GM23248 (cell line): ENCODE measurements at places on chromosomes 7 and 10. TPM values are rescaled to one million over a fixed set of nuclear protein-coding genes. Genes with fewer than 3 reads are reported as not detected.
A peak's percentile ranks its signal among the peaks of the same experiment; 100 is the strongest.

RGR gene
- not detected in 2 replicates for total RNA-seq

ZNF736 gene
- 3.2 and 4.9 TPM in 2 replicates for total RNA-seq

DNA sequence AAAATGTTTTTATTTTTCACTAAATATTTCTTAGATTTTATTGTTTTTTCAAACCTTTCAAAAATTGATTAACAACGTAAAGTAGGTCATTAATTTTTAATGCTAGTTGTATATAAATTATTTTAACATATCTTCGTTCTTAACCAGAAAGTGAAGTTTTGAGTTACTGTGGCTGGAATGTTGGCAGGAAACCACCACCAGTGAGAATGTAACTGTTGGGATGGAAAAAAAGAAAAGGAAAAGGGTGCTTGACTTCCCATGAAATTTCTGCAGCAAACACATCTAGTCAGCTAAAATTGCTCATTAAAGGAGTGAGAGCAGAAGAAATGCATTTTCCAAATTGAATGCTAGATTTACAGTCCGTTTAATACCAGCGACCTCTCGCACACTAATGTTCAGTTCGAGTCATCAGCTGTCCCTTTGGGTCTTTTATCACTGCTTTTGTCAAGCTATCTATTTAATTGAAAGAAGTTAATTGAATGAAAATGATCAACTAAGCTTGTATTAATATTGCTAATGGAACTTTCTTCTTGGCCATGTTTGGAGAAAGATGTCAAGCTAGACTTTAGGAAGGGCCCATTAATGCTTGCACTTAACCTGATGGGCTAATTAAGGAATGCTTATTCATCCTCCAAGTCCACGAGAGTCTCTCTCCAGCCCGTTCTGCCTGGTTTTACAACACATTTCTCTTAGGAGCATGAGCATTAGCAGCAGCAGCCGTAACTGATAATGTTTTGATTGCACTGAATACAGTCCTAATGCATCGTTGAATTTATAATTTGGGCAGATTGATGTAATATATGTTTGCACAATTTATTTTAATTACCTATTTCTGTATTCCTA is 70.1 kb downstream of the UBE3C start:
- H3K4me1 ChIP-seq = no peaks in the 10 kb centered on the region
- H3K27me3 ChIP-seq = no peaks in the 10 kb centered on the region
- no peak for DNase-seq
- no peak overlapping the region for H3K4me3 ChIP-seq
- H3K36me3 ChIP-seq = peaks cover 24% of the 10 kb centered on the region
- no peak overlapping the region for H3K27ac ChIP-seq

SLC26A3 gene
- total RNA-seq = not detected in 2 replicates

- H3K4me1 ChIP-seq = no peaks in the 10 kb centered on the region
- H3K4me3 ChIP-seq = no peak overlapping the region
- no peaks in the 10 kb centered on the region for H3K36me3 ChIP-seq
- no peak for DNase-seq
Observed at GRCh38 chr7:26584987-26585665, 279.3 kb downstream of the SKAP2 start.

TAS2R4 gene
- total RNA-seq = 0.32 and 0.51 TPM in 2 replicates

- H3K4me1 ChIP-seq = no peaks in the 10 kb centered on the region
- H3K36me3 ChIP-seq = no peaks in the 10 kb centered on the region
- no peak overlapping the region for H3K27ac ChIP-seq
- no peaks in the 10 kb centered on the region for H3K27me3 ChIP-seq
Observed at GRCh38 chr10:131802996-131803395, 97.8 kb upstream of the PPP2R2D start.

GRCh38 chr7:85474234-85474633 is 287.4 kb upstream of the SEMA3D start:
- DNase-seq = peak; percentile 22
- H3K27me3 ChIP-seq = no peaks in the 10 kb centered on the region
- peaks cover 14% of the 10 kb centered on the region; the same call in 1 of the 2 replicates for H3K4me1 ChIP-seq
- H3K27ac ChIP-seq = no peak overlapping the region

MEOX2 gene
- total RNA-seq = not detected in 2 replicates

DNA sequence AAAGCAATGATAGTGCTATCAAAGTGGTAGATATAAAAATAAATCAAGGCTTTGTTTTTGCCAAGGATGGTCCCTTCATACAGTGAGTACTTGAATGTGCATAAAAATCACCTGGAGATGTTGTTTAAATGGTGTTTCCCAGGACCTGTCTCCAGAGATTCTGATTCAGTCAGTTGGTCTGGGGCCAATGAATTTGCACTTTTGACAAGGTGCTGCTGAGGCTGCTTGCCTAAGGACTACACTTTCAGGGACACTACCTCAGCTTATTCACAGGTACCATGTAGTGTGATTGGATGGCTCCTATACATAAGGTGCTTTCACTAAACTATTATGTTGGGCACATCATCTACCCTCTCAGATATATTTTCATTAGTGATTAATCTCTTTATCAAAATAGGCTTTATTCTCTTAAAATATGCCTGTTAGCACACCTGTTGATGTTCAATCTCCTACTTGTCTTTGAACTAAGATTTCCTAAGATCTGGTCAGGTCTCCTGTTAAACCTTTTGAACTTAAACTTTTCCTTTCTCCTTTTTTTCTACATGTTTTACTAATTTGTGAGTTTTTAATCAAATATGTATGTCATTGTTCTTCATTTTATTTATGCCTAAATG is 24.3 kb downstream of the CAPZA2 start:
- H3K36me3 ChIP-seq = peaks cover 28% of the 10 kb centered on the region
- no peak overlapping the region for H3K27ac ChIP-seq
- H3K4me1 ChIP-seq = peaks cover 6% of the 10 kb centered on the region
- DNase-seq = no peak
- no peaks in the 10 kb centered on the region for H3K27me3 ChIP-seq

BAG3 gene
- total RNA-seq = 18.1 and 20.0 TPM in 2 replicates

NPC1L1 gene
- total RNA-seq = not detected in 2 replicates

DNA sequence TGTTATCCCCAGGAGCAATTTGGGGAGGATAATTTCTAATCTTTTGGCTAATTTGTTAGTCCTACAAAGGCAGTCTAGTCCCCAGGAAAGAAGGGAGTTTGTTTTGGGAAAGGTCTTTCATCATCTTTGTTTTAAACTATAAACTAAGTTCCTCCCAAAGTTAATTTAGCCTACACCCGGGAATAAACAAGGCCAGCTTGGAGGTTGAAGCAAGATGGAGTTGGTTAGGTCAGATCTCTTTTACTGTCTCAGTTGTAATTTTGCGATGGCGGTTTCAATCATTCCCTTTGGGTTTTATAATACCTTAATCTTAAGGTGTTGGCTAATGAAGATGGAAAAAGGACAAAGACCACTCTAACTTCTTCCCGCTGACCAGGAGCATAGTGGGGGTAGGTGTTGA is 166.4 kb upstream of the NAMPT start:
- H3K27ac ChIP-seq = no peak overlapping the region
- no peaks in the 10 kb centered on the region for H3K4me1 ChIP-seq
- H3K36me3 ChIP-seq = no peaks in the 10 kb centered on the region
- H3K27me3 ChIP-seq = no peaks in the 10 kb centered on the region
- DNase-seq = no peak

- H3K4me1 ChIP-seq = no peaks in the 10 kb centered on the region
- no peak overlapping the region for H3K27ac ChIP-seq
- no peaks in the 10 kb centered on the region for H3K36me3 ChIP-seq
- DNase-seq = peak; percentile 71
Observed at GRCh38 chr7:128197589-128197988, 43.5 kb upstream of the LEP start.

DNA sequence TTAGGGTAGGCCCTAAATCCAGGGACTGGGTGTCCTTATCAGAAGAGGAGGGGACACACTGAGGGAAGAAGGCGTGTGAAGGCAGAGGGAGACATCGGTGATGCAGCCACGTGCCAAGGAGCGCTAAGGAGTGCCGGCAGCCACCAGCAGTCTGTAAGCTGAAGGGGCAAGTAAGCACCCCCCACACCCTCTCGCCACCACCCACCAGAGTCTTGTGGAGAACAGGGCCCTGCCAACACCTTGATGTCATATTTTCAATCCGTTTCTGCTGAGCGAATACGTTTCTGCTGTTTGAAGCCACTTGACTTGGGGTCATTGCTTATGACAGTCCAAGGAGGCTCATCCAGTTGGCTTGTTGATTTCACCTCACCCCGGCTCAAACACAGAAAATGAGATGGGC is 37.9 kb downstream of the RGS10 start:
- no peak overlapping the region for H3K27ac ChIP-seq
- H3K36me3 ChIP-seq = no peaks in the 10 kb centered on the region
- no peaks in the 10 kb centered on the region for H3K4me1 ChIP-seq
- H3K27me3 ChIP-seq = no peaks in the 10 kb centered on the region
- DNase-seq = no peak
